ENCODE measurements at places on chromosomes 1 and 21.

DNA sequence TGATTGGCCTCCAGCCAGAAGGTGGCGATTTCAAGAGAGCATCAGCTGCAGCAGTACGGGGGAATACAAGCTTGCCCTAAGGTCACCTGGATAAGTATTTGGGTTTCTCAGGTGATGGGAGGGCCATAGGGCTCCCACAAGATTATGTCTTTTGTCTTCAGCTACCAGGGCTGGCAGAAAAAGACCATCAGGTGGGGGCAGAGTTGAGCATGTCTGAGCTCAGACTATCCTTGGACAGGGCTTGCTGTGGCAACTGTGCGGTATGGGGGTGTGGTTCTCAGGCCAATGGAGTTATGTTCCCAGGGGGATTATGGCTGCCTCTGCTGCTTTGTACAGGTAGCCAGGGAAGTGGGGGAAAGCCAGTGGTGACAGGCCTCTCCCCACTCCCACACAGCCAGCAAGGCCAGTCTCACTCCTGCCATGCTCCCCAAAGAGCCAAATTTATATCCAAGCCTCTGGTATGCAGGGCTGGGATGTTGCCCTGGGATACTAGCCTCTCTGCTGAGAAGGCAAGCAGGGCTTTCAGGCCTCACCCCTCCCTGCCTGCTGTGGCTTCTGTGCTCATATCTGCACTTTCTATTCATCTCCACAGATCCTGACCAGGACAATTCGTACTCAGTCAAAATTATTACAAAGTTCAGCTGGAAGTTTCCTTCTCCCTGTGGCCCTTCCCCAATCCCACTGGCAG lies 26.6 kb upstream of the CD84 start:
- DNase-seq, result no peak

- DNase-seq, result no peak
Measured at GRCh38 chr1:65872301-65872700, 79.6 kb downstream of the PDE4B start.

DNA sequence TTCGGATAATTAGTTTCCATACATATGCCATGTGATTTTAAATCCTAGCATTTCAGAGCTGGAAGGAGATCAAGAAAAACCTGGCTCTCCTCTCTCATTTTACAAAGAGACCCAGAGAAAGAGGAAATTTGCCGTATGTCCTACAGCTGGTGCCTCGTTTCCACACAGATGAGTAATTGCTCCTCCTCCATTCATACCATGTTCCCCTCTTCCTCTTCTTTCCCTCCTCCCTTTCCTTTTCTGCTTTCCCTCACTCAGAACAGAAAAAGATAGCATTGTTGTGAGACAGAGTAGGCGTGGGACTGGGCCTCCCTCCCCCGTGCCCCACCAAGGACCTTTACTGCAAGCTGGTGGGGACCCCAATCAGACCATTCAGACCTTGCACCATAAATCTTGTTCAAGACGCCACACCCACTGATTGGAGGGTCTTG lies 13.7 kb upstream of the SLC44A3 start:
- no peak for DNase-seq

GRCh38 chr1:150487763-150488115 lies 520 bp downstream of the TARS2 start:
- no peak for DNase-seq
